ENCODE measurements at places on chromosomes 7 and 10.

DNA sequence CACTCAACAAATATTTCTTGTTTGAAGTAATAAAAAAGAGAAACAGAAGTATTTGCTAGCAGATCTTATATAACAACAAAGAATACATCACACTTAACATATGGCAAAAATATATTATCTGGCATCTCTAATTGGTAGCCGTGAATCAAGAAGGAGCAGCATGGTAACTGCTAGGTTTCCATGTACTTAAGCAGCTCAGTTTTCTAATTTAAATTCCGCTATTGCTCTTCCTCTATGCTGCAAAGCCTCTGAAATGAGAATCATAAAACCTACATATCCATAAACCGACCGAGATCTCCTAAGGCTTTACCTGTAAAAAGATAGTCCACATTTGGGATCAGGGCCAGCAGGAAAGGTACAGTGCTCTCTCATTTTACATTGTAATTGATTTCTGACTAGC lies 76.6 kb upstream of the PTPRZ1 start:
- no peak for DNase-seq

DNA sequence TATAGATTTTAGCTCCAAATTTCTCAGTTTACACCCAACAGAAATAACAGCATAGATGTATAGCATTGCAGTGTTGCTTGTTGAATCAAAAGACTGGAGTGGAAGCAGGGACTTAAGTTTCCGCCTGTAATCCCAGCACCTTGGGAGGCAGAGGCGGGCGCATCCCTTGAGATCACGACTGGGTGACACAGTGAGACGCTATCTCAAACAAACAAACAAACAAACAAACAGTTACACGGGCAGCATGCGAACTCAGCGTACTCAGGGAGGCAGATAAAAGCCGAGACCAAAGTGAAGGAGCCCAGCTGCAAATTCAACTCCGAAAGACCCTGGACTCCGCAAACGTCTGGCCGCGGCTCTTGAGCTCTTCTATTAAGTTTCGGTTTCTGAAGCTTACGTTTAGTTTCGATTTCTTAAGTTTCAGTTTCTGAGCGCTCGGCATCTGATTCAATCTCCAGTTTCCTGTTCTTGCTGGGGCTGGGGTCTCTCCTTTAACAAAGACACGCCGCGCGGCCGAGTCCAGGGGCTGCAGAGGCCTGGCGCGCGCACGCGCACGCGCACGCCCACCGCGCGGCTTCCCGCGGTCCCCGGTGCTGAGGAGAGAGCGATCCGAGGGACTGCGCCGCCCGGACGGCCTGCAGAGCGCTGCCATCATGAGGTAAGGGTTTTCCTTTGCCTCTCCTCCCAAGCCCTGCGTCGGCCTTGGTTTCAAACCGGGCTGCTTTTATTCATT lies at the start of gene IFIT5:
IFIT5 (plus strand) TSS at position 423 of the 733 bp plus-strand sequence; CDS start at position 654, 231 bp downstream.
- peak; percentile 88 for DNase-seq

GRCh38 chr10:122689146-122689820 lies 10.4 kb downstream of the C10orf120 start:
- no peak for DNase-seq

DNA sequence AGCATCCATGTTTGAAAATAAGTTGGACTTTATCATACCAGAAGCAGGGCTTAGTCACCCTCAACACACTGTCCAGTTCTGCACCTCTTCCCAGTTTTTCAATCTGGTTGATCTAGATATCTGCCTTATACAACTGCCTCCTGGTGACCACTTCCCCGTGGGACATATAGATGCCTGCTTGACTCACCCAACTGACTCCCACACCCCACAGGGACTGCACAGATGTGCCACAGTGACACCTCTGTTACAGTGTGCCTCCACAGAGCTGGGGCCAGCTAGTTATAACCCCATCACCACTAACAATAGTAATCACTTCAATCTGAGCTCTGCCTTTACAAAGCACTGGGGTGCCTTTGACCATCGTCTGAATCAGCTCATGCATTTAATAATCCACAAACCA lies 82.6 kb upstream of the AOAH start:
- no peak for DNase-seq

DNA sequence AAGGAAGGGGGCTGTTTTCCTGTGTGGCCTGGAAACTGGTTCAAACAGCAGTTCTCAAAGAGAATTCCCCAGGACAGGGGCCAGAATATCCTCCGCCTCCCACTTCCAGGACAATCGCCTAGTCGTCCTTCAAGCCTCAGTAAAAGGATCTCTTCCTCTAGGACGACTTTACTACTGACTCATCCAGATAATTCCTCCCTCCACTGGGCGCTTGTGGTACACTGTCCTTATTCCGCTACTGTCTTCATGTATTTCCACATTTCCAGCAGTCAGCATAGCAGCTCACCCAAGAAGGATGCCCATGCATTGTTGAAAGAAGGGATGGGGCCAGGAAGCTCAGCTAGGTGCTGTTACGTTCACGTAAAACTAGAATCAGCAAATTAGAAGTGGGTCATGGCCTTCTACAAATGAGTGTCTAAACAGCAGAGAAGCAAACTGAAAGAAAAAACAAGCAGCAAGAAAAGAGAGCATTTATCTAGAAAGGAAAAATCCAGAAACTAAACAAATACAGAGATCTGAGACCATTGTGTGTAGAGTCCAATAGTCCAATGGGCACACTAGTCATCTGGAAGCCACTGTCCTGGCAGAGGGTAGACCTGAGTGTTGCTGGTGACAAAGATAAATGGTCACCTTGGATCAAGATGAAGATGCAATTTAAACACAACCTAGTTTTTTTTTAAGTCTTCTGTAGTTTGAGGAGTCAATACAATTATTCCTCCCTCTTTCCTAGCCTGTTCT lies 26.3 kb downstream of the CLRN3 start:
- no peak for DNase-seq

DNA sequence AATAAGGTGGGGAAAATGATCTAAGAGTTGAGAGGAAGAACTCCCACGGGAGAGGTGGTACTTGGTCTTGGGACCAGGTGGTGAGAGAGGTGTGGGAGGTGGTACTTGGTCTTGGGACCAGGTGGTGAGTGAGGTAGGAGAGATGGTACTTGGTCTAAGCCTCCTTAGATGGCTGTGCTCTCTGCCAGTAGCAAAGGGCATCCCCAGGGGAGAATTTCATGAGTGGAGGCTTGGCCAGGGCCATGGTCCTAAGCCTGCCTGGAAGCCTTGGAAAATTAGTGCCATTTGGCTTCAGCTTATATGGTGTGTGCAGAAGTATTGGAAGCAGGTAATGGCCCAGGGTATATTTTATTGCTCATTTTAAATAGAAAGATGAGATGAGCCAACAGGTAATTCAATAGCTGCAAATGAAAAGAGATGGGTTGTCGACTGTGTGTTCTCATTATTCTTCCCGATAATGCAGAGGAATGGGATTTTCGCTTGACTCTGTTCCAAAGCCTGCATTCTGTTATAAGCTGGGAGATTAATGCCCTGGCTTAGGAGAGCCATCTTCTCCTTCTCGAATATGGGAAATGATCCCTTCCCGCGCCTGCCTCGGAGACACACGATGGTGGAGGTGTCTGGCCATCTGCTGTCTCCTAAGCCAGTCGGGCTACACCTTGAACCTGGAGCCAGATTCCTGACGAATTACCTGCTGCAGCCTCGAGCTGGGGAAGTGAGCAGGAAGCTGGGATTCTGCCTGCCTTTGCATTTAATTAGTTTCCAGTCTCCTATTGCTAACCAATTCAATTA lies 287.8 kb downstream of the GALNT17 start:
- DNase-seq: no peak

DNA sequence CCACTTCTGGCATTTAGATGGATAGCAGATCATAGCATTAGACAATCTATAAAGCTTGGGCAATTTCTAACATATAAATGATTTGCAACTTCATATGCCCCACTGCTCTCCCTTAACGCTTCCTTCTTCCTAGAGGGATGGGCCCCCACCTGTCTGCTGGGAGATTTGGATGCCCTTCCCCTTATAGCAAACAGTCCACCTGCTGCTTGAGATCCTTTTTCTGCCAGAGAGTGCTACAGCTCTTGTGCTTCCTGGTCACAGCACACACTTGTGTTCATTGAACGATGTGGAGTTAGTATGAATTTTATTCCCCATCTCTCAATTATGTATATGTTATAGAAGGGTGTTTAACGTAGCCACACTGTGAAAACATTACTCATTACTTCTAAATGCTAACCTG lies 10.4 kb upstream of the PCGF5 start:
- DNase-seq: no peak

DNA sequence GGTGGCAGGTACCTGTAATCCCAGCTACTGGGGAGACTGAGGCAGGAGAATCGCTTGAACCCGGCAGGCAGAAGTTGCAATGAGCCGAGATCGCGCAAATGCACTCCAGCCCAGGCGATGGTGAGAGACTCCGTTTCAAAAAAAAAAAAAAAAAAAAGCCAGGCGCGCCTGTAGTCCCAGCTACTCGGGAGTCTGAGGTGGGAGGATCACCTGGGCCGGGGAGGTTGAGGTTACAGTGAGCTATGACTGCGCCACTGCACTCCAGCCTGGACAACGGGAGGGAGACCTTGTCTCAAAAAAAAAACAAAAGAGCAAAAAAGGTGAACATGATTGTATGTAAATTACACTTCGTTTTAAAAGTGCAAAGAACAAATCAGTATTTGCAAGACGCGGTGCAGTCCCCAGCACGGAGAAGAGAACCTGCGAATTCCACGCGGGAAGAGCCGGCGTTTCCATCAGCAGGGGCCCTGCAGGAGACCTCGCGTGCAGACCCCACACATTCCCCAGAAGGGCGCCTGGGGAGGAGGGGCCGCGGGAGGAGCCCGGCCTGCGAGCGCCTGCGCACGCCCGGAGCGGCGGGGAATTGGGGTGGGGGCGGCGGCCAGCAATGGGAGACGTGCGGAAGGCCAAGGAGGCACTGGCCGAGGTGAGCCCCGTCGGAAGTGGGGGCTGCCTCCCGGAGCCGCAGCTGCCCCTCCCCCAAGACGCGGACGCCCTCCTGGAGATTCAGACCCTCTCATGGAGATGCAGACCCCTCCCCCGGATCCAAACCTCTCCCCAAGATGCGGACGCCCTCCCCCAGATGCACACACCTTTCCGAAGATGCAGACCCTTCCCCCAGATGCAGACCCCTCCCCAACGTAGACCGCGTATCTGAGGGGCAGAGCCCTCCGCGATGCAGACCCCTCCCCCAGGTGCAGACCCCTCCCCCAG lies 16.7 kb upstream of the SUN1 start:
- DNase-seq: peak; percentile 78

GRCh38 chr10:124708246-124708779 lies 35.9 kb downstream of the FAM53B start:
- no peak for DNase-seq

- no peak for DNase-seq
Measured at GRCh38 chr7:70779321-70779720, 352.6 kb upstream of the GALNT17 start.

GRCh38 chr7:140007051-140007690 lies 55.6 kb downstream of the PARP12 start:
- no peak for DNase-seq

All from left hindlimb (tissue), 1 donor.